ENCODE measurements at places on chromosomes 5 and 9.

GRCh38 chr5:143892908-143893307 lies 80.9 kb downstream of the HMHB1 start:
- no peak for DNase-seq

GRCh38 chr9:113618836-113619490 lies 155.4 kb downstream of the RGS3 start:
- DNase-seq = no peak

DNA sequence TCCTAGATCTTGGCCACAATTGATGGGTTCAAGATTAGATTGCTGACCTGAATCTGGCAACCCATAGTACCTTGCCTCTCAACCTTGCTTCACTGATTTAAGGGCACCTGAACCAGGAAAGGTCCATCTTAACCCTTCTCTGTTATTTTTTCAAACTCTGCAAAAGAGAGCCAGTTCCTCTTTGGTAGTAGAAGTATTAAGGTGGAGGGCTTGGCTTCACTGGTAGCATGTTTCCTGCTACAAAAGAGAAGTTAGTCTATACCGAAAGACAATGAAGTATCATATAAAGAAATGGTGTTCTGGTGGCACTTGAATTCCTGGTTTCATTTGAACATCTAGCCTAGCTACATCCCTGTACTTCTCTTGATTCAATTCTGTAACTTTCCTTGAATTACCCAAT lies 8.5 kb downstream of the ALG2 start:
- DNase-seq = no peak

DNA sequence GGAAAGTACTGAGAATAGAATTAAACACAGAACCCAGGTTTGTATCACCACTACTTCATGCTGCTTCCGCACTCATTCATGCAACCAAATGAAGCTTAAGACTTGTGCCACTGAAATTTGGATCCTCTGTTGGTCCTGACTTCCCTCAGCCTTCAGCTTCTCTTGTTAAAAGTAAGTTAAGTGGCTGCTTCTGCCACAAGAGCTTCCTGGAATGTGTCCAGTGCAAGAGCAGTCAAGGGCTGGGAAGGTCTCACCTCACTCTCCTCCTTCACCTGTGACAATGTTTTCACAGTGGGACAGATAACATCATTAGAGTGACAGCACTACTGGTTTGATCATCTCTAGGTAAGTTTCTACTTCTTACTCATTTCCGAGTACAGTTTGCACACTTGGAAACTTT lies 7.9 kb downstream of the SNCAIP start:
- no peak for DNase-seq

GRCh38 chr9:110047955-110048402 lies 160.0 kb downstream of the C9orf152 start:
- no peak for DNase-seq

- DNase-seq = no peak
These were observed 740.4 kb upstream of the RIOK2 start for GRCh38 chr5:97923496-97923895.

Data from right renal pelvis (tissue), 4 donors.